Effector CD4-positive, alpha-beta T cell (primary cell): ENCODE measurements at places on chromosomes 2 and 18.

GRCh38 chr2:101987832-101988231 is 3.9 kb upstream of the IL1R2 start:
- no peak for DNase-seq

GRCh38 chr2:121866789-121867188 is 111.3 kb downstream of the TSN start:
- DNase-seq, result no peak

DNA sequence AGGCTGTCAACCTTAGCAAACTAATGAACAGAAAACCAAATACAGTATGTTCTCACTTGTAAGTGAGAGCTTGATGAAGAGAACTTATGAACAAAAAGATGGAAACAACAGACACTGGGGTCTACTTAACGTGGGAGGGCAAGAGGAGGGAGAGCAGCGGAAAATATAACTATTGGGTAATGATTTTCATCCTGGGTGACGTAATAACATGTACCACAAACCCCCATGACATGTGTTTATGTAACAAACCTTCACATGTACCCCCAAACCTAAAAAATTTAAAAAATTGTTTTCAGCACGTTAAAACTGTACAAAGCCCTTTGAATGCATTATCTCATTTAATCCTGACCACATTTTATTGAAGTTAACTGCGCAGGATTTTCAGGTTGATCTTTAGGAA is 64.9 kb upstream of the RBMS1 start:
- no peak for DNase-seq

- no peak for DNase-seq
These were observed 178.9 kb downstream of the FHOD3 start for GRCh38 chr18:36476433-36476832.

GRCh38 chr2:177201919-177202346 is 10.7 kb upstream of the HNRNPA3 start:
- no peak for DNase-seq
